ENCODE measurements at places on chromosomes 5 and 9.

- no peak for DNase-seq
Observed at GRCh38 chr9:120567081-120567480, 12.9 kb downstream of the CDK5RAP2 start.

- DNase-seq, result no peak
Observed at GRCh38 chr5:69000216-69000919, 93.4 kb upstream of the SLC30A5 start.

DNA sequence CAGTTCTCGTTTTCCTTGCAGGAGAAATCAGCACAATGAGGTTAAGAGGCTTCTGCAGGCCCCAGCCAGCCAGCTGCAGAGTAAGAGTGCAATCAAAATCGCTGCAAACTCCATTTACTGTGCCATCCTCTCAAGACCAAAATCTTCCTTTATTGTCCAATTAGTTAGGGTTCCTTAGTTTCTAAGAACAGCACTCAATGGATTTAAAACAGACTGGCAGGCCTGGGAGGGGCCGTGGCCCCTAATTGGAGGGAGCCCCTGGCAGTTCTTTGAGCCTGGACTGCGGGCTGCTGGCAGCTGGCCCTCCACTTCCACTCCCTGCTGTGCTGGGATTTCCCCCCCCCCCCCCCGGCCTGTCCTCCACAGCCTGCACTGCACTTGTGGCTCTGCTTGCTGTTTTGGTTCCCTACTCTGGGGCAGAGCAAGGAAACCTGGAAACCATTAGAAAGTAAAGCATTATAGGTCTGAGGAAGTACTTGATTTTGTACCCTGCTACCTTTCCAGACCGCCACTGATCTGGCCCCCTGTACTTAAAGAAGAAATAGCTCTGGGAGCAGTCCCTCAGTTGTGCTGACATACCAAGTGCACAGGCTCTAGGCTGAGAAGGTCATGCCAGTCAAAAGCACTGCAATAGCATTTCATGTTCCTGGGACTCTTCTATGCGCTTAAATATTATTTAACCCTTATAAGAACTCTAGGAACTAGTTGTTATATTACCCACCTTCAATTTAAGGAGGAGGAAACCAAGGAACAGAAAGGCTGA lies 129.0 kb downstream of the APBA1 start:
- DNase-seq, result no peak

DNA sequence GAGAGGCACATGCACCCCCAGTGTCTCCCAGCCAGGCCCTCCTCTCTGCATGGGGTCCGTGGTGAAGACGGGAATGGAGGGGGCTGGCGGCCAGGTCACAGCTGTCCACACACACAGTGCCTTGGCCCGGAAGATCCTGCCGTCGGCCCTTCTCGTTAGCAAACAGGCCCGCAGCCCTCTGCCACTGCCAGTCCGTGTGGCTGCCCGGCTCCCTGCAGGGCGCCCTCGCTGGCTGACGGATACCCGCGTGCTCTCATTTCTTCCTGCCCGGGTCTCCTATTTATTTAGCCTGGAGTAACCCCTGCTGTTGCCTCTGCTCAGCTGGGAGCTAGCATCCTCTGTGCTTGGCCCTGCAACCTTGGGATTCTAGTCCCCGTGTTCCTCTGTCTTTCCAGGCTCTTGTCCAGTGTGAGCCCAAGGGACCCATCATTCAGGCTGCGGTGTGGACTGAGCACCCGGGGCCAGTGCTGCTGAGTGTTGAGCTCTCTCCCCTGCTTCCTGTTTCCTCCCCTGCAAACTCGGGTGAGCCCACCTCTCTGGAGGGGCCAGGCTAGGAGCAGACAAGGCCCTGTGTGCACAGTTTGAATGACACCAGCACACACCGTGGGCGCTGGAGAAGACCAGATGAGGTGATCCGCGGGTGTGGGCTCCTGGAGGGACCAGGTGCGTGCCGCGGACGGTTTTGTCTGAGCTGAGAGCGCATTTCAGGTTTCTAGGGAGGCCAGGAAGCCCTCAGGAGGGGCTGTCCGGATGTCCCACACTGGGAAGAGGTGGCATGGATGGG lies 14.6 kb upstream of the RNU6ATAC start:
- no peak for DNase-seq

DNA sequence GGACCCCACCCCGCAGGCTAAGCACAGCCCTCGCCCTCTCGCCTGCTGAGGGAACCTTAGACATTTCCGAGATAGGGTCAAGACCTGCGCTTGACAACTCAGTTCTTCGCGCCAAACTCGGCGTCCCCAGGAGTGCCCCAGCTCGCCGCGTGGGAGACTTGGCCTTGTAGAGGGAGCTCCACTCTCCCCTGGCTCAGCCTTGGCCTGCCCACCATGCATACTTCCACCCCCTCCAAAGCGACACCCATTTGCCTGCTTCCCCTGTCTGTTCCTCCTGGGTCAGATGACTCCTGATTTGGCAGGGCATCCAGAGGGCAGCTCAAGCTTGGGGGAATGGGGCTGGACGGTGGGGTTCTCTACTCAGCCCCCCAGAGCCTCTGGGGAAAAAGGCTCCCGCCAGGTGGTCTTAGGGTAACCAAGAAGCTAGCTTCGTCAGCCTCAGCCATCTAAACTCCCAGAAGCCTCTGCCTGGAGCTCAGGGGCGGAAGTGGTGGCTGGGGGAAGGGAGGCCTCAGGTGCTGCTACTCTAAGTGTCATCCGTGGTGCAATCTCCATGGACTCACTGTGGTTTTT lies 560 bp downstream of the DOCK2 start:
- no peak for DNase-seq

DNA sequence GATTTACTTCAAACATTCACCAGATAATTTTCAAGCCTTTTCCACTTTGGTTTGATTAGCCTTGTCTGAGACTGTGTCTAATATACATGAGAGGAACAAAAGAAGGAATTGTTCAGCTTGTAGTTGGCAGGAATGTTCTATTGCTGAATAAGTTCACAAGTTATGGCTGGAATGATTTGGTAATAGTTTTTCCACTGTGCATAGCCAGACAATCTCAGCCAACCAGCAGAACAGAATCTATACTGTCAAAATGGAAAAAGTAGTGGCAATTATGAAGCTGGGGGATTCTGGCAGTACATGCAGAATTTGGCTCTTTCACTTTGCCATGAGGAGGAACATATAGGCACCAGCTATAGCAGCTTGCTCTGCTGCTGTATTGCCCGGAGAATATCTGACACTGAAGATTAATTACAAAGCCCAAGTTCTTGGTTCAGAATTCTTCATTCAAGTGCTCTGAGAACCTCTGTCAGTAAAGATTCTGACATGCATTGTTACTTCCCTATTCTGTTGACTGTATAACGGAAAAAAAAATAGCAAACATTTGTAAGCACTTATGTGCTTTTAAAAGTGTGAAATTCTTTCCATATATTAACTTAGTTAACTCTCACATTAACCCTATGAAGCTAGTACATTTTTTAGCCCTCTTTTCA lies 150.6 kb downstream of the PRR16 start:
- DNase-seq, result peak; percentile 74

Measured in foreskin fibroblast (primary cell).